ENCODE measurements at places on chromosomes 7 and 10.

DNA sequence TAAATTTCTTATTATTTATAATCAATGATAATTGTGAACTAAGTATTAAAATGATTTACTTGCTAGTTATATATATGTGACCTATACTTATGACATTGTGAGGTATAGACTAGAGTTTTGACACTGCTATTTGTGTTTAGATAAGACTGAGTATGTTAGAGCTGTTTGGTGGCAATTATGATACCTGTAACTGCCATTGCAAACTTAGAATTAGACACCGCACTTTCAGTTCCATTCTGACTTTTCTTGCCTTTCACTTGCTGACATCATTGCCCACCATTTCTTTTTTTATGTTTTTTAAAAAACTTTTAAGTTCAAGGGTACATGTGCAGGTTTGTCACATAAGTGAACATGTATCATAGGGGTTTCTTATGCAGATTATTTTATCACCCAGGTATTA lies 214.5 kb downstream of the MBL2 start:
- DNase-seq, result no peak

DNA sequence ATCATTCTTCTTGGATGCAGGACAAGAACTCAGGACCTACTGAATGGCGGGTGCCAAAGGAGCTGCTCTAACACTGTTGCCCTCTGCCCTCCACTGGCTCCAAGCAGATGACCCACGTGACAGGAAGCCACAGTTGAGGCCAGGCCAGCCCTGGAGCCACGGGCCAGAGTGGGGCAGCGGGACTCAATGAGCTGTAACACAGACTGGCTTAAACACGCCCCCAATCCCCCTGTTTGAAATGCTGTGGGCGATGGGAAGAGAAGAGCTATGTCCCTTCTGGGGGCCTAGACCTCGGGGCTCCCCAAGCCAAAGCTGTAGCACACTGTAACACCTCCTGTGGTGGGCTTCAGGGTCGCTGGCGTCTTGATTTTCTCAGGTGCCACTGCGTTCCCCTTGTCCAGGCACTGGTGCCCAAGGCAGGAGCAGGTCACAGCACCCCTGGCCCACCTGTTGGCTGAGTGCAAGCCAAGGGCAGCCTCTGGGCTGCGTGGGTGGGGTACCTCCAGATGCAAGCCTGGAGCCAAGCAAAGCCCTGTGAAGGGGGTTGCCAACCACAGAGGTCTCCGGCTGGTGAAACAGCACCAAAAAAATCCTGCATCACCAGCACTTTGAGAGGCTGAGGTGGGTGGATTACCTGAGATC lies 18.6 kb upstream of the ZMIZ2 start:
- DNase-seq, result no peak

GRCh38 chr10:5282137-5282536 lies 82.6 kb upstream of the UCN3 start:
- no peak for DNase-seq

- no peak for DNase-seq
Measured at GRCh38 chr10:3312403-3312940, 139.9 kb upstream of the PITRM1 start.

- no peak for DNase-seq
Measured at GRCh38 chr10:123597676-123598075, 68.5 kb upstream of the GPR26 start.

DNA sequence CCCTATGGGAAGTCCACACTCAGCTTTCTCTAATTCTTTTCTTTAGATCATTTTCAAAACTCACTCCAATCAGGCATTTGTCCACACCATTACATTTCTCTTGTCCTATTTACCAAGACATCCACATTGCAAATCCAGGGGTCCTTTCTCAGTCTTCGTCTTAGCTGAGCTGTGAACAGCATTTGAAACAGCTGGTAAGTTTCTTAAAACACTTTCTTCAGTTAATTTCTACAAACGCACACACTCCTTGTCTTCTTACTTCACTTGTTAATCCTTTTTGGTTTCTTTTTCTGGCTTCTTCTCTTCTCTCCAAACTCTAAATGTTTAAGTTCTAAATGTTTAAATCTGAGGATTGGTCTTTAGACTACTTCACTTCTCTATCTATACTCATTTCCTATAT lies 769.3 kb downstream of the PHTF2 start:
- no peak for DNase-seq

DNA sequence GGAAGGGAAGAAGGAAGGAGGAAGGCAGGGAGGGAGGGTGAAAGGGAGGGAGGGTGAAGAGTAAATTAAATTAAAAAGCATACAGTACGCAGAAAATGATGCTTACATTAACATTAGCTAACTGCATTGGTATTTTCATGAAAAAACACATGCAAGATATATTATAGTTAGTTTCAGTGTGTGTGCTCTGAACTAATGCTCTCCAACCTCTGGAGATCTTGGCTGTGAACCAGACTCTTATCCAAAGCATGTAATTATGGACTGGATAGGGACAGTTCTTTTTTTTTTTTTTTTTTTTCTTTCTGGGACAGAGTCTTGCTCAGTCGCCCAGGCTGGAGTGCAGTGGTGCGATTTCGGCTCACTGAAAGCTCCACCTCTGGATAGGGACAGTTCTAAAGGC lies 357.0 kb downstream of the FRMD4A start:
- peak; percentile 89 for DNase-seq

DNA sequence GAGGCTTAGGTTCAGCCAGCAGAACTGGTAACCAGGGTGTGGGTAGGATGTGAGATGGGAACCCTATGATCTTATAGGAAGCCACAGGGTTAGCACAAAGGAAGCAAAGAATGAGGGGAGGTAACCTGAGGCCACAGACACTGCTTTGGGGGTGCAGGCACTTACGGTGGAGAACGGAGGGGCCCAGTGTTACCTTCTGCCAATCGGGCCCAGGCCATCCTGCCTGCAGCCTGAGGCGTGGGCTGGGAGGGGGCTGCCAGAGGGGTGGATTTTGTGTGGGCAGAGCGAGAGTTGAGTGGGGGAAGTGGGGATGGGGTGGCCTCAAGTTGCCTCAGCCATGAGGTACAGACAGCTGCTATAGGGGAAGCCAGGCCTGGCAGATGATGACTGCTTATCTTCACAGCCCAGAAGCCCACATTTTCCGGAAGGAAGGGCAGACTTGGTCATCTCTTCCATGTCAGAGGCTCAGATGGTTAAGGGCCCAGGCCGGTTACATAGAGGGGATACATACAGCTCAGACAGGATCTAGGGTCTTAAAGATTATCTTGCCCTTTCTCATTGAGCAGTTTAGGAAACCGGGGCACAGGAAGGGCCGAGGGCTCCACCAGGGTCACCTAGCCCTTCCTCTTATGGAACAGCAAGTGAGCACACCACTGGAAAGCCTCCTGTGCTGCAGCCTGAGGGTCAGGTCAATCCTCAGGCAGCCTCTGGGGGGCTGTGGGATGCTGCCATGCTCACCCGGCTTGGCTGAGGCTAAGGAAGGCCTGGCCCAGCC lies 24.4 kb upstream of the VSIR start:
- no peak for DNase-seq

DNA sequence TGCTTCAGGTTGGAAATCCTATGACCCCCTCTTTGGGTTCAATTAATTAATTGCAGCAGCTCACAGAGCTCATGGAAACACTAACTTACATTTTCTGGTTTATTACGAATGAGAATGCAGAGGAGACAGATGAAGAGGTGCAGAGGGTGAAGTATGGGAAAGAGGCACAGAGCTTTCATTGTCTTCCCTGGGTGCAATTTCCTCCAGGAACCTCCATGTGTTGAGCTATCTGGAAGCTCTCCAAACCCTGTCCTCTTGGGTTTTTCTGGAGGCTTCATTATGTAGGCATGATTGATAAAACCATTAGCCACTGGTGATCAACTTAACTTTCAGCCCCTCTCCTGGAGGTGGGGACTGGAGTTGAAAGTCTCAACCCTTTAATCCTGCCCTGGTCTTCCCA lies 133.0 kb upstream of the AUTS2 start:
- DNase-seq, result no peak

DNA sequence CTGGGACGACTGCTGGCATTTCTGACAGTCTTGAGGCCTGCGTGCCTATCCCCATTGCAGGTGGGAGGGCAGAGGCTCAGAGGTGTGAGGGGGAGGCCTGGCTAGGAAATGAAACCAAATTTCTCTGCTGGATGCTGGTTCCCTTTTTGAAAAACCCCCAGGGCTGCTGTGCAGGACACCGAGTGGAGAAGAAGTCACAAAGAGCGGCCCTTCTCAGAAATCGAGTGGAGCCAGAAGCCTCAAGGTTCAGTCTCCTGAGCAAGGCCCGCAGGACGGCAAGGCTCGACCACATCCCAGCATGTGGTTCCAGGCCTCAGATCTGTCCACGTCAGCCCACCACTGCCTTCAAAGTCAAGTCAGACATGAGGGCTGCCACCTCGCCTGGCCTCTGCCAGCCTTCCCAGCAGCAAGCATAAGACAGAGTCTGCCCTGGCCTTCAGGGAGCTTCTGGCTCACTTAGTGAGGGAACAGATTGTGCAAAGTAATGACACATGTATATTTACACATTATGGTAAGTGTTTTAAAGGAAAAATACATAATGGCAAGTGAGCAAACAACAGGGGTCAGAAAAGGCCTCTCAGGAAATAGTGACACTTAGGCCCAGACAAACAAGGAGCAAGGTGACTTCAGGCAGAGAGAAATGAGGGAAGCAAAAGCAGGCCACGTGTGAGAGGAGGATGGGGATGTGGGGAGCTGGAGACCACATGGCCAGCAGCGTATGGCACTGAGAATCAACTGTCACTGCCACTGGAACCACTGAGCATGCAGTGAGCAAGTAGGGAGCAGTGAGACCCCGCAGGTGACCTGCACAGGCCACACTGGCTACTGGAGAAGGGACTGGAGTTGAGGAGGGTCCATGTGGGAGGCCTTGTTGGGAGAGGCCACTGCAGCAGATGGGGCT lies 86.7 kb downstream of the ARHGAP22 start:
- DNase-seq, result no peak
